NCI-H1048 (cell line): ENCODE measurements at places on chromosomes 16 and 17.

GRCh38 chr17:45437465-45438283 is 5.0 kb upstream of the ARHGAP27 start:
- DNase-seq, result no peak

DNA sequence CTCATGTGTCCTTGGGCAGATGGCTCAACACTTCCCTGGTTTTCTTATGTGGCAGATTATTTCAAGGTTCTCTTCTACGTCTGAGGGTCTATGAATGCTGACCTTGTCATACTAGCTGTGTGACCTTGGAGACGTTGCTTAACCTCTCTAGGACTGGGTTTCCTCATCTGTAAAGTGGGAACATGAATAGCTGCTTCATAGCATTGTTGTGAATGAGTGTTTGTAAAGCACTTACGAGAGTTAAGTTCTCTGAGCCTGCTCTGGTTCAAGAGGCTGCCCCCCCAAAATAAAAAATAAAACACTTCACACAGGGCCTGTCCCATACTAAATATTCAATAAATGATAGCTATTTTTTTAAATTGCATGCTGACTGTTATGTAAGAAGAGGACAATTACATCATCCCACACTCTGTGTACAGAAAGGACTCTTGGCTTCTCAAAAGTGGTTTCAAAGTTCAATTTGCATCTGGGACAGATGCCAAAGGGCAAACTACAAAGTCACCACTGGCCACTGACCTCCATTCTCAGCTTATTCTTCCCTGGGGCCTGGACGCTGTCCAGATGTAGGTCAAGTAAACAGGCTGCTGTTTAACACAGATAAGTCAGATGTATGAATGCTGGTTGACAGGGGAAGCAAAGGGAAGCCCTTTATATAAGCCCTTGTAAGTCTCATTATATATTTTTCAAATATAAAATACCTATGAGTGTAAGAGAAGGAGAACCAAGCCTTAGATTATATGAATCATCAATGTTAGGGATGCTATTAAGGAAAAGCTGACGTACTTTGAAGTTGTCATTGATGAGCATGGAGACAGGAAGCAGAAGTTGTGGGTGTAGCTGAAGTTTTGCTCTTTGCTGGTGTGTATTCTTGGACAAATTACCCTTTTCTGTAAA is 15.4 kb upstream of the NDEL1 start:
- no peak for DNase-seq

DNA sequence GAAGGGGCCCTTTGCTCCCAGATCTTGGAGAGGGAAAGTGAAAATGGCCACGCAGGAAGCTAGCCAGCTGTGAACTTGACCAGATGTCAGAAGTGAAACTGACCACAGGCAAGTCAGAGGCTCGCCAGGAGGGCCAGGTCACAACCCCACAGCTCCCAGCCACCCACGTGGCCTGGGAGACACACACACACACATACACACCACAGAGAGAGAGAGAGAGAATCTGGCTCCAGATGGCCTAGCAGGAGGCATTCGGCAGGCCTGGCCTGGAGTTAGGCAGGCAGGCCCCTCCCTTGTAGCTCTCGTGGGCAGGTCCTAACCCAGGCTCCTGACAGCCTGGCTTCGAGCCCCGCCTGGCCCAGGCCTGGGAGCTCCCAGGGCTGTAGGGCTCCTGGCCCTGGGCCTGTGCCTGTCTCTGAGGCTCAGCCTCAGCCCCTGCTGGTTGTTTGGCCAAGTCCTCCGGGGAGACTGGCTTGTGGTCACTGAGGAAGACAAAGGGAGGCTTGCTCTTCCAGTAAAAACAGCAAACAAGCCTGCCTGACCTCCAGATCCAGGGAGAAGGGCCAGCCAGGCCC is 20.2 kb downstream of the NGFR start:
- DNase-seq, result no peak

DNA sequence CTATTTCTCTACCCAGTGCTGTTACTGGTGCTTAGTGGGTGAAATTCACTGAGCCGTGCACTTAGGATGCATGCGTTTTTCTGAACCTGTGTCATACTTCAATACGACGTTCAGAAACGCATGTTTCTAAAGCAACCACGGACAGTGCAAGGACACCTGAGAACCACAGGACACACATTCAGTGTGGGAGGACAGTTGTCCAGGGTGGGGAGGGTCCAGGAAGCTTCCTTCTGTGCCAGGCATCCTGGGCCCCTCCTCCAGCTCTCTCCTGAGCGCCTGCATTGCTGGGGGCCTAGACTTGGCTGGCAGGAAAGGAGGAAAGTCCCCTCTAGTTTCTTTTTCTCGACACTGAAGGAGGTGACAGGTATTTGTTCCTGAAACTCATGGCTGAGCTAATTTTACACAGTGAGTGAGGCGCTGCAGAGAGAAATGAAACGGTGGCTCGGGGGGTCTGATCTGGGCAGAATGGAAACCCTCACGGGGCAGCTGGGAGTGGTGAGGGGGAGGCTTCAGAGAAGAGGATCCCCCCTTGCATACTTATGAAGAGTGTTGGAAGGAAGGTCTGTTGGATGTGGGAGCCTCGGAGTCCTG is 89.9 kb downstream of the IRF8 start:
- DNase-seq, result no peak

DNA sequence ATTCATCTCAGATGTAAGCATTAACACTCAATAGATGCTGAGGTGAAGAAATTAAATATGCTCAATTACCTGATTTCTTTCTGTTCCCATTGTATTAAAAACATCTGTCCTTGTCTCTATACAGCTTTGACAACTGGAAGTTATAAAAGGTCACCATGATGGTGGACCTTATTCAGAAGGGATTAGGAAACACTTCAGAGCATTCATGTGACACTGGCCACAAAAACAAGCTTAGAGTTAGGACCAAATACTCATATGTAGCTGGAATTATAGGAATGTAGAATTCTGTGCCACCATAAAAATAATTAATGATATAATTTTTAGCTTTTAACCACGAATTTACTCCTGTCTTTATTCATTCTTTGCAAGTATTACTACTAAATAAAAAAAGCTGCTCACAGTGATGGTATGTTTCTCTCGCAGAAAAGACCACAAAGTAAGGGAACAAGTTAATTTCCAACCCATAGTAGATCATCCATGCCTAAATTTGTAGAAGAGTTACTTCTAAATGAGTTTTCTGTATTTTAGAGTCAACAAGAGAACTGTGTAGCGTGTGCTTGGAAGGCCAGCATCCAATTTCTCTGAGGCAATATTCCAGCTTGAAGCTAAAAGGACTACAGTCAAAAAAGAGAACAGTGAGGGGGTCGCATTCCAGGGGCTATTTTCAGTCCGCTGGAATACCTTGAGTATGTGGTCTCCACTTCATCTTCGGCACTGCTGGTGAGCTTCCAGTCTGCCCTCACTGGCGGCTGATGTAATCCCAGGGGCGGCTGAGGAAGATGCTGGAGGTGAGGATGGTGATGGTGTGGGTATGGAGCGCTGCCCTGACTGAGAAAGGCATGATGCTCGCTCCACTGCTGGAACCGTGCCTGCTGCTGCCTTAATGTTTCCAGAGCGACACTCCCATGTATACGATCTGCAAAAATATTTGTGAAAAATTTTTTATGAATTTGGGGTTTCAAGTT is 63.7 kb downstream of the CACNG1 start:
- no peak for DNase-seq

GRCh38 chr16:50745940-50746339 is 4.1 kb downstream of the CYLD start:
- DNase-seq, result no peak

DNA sequence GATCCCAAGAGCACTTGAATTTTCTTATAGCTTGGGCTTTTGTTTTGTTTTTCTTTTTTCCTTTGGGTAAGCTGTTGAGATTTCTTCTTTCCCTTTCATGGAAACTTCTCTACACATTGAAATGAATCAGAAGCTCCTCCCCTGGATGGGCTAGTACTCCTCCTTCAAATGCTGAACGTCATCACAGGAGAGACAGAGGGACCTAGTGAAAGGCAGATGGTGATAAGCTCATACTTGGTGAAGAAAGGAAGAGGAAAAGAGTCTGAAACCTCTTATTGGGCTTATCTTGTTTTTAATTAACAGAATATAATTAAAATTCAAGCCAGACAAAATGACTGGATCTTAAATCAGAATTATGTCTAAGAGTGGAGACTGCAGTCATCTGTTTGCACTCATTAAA is 147.3 kb downstream of the SNX11 start:
- DNase-seq, result no peak

DNA sequence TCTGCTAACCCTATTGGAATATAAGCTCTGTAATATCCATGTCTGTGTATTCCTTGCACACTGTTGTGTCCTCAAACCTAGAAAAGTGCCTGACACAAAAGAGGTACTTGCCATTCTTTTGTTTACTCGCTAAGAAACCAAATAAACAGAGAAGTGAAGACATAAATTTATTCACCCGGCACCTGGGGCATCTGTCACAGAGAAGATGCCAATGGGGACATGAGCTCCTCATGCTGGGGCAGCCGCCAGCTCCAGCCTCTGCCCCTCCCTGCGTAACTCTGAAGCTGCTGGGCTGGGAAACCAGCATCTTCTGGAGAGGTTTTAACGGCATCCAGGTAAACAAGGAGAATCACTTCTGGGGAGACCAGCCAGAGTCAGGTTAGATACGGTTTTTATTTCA is 15.1 kb upstream of the CDRT4 start:
- no peak for DNase-seq

- no peak for DNase-seq
Observed at GRCh38 chr17:44314524-44314868, 6.1 kb downstream of the RUNDC3A start.

- no peak for DNase-seq
Observed at GRCh38 chr17:27544350-27545131, 86.4 kb upstream of the LGALS9 start.
